ENCODE measurements at places on chromosomes 1 and 21.

DNA sequence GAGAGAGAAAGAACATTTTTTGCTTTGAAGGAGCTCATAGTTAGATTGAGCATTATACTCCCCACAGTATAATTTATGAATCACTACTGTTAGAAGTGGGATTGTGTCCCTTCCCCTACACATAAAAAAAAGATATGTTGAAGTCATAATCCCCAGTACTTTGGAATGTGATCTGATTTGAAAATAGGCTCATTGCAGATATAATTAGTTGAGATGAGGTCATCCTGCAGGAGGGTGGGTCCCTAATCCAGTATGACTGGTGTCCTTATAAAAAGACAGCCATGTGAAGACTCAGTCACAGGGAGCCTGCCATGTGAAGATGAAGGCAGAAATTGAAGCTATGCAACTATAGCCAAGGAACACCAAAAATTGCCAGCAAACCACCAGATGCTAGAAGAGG lies 76.4 kb downstream of the TGFB2 start:
- DNase-seq: no peak

- DNase-seq: no peak
Measured at GRCh38 chr1:57163325-57163724, 197.5 kb upstream of the C8B start.

DNA sequence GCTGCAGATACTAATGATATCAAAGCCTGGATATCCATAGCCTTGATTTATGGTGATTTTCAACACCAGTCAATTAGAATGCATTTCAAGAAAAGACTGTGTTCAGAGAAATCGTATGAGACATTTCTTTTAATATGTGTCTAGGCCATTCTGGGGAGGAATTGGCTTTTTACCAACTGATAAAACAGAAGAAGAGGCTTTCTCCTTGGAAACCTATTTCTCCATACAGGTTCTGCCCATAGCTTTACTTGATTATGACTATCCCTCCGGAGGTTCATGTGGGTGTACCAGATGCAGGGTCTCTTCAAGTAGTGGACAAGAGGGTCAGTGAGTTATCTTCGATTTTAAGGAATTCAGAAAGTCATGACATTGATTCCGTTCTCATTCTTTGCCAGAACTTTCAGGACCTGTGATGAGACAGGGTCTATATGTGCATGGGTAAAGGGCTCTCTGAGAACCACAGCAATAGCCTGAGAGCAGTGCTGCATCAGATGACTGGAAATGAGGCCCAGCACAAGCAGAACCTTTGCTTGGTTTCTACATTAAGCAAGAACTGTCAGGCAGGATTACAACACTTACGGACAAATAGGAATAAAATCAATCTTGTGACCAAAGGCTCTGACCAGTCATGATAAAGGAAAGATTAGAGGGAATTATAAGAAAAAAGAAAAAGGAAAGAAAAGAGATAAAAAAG lies 263.7 kb upstream of the SGIP1 start:
- no peak for DNase-seq

DNA sequence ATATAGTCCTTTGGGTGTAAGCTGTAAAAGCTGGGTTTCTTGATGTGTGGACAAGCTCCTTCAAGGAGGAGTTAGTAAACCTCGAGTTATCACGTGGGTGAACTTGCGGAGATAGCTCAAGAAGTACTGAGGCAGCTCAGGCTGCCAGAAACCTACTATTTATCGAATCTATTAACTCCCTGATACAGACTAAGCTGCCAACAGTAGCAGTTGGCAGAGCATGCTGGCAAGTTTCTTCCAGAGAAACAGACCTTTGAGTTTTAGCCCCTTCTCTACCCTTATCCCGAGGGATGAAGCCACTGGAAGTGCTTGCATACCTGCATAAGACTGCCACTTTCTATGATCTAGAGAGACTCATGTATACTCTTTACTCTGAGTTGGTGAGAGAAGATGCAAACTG lies 624.5 kb upstream of the USP24 start:
- DNase-seq: no peak

- DNase-seq: no peak
Measured at GRCh38 chr1:66686406-66686805, 65.9 kb upstream of the DYNLT5 start.

DNA sequence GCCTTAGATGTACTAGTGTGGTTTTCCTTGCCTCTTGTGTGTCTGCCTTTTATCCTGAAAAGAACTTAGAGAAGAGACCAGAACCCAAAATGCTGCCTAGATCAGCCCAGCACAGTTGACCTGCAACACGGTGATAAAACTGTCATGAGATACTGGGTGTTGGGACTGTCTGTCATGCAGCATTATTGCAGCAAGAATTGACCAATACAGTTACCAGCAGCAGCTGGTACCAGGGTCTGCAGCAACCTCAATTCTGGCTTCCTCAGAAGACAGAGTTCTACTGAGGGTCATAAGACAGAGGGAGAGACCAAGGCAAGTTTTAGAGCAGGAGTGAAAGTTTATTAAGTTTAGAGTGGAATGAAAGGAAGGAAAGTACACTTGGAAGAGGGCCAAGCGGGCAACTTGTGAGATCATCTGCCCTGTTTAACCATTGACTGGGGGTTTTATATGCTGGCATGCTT lies 182.0 kb downstream of the DYRK1A start:
- no peak for DNase-seq

GRCh38 chr21:27366646-27367235 lies 399.9 kb upstream of the ADAMTS5 start:
- no peak for DNase-seq

- DNase-seq: no peak
Measured at GRCh38 chr1:1189111-1189510, 15.4 kb downstream of the TTLL10 start.

GRCh38 chr1:63936801-63937200 lies 163.0 kb downstream of the ROR1 start:
- DNase-seq: no peak

GRCh38 chr1:32338637-32339145 lies 2.7 kb upstream of the MARCKSL1 start:
- DNase-seq: no peak

GRCh38 chr1:218529646-218530300 lies 184.6 kb downstream of the TGFB2 start:
- DNase-seq: no peak

DNA sequence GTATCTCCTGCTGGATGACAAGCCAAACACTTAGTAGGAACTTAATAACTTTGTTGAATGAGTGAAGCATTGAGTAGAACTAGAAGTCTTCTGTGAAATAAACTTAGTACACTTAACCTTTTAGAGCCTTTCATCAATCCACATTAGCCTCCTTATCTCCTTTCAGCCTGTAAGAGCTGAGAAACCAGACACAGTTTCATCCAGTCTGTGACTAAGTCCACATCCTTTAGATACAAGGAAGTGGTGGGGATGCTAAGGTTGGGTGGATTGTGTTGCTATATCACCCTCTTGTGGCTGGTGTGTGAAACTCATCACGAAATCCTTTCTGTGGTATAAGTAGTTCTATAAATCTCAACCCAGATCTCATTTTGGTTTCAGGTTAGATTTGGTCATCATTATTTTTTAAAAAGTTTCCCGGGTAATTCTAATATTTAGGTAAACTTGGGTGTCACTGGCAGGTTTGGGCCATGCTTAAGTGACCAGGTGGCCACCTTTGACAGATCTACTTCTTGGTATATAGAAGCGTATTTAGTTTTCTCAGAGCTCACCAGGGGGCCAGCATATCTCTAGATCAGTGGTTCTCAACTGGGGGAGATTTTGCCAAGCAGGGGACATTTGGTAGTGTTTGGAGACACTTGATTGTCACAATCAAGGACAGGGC lies 27.8 kb upstream of the CD84 start:
- peak; percentile 81 for DNase-seq

DNA sequence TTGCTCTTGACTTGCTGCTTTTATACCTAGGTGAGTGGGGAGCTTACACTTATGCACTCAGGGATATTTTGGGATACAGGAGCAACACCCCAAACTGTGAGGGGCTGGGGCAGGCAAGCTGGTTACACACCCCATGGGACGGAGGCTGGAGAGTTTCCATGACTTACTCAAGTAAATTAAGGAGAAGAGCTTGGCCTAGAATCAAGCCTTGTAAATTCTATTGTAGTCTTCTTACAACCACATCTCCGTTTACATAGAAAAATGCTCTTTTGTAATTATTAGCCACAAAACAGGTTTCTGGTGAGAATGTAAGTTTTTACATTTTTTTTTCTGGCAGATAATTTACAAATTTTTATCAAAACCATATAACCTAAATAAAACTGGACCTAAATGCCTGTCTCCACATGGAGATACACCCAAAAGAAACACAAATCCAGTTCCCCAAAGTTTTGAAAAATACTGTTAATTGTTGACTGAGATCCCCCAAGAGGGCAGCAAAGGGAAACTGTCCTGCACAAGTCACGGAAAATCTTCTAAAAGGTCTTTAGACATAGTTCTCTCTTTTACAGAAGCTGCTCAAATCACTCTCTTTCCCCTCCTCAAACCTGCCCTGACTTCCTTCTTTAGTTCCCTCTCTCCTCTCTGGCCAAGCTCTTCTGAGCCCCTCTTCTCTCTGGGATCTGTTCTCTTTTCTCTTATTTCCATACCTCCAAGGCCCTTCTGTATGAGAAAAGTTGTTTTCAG lies 134.0 kb downstream of the HIVEP3 start:
- DNase-seq: no peak

- DNase-seq: no peak
Measured at GRCh38 chr1:104488296-104489015, 738.8 kb downstream of the AMY1C start.

DNA sequence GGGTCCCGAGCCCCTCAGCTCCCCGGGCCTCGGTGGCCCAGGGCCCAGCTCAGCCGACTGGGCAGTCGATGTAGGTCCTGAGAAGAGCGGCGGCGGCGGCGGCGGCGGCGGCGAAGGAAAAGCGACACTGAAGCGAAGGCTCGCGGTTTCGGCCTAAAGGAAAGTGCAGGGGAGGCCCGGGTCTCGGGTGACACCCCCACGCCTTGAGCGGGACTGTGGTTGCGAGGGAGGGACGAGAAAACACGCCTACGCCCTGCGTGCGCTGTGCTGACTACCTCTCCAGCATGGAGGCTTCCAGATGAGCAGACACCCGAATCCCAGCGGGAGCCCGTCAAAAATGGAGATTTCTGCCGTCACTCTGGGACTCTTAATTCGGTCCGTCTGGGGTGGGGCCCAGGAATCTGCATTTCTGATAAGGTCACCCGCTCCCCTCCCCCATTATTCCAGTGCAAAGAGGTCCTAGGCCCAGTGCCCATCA lies 31.2 kb downstream of the DNTTIP2 start:
- DNase-seq: peak; percentile 83

DNA sequence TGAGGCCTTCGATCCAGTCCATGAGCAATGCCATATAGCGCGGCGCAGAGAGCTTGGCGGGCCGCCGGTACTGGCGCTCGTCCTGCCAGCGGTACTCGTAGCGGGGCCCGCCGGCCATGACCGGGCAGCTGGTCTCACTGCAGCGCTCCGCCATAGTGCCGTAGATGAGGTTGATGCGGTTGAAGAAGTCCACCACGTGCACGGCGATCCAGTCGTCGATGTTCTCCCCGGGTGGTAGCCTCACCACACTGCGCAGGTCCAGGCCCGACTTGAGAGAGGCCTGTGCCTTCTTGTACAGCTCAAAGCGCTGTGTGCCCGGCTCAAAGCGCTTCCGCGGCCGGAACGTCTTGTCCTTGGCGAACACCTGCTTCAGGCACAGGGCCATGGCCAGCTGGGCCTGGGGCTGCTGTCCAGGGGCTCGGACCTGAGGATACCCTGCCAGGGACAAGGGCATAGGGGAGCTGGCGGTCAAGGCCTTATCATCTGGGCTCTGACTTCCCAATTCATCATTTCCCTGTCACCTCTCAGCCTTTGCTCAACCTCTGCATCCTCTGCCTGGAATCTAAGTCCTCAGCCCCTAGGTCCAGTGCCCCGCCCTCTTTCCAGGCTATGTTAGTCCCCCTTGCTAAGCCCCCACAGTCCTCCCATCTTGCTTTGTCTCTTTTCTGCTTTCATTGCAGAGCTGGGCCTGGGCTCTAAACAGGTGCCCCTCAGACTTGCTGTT lies 3.5 kb downstream of the MOB3C start:
- no peak for DNase-seq
